ENCODE measurements at places on chromosomes 6 and 20.

DNA sequence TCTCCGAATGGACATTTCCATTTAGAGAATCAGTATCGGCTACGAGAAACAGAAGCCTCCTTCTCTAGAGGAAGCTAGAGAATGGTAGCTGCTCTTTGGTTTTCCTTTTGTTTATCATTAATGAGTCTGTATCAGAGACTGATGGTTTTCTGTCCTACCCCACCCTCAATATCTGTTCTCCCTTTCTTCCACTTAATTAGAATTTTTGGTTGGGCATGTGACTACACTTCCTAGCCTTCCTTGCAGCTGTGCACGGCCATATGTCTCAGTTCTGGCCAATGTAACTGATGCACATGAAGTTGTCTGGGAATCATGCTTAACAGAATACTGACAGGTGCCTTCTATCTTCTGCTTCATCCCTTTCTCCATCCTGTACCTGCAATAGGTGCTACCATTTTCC lies 19.0 kb downstream of the RNF24 start:
- no peaks in the 10 kb centered on the region for H3K27me3 ChIP-seq
- no peak overlapping the region for H3K4me3 ChIP-seq
- no peak for DNase-seq
- H3K27ac ChIP-seq = no peak overlapping the region
- H3K36me3 ChIP-seq = peaks cover 19% of the 10 kb centered on the region
- H3K4me1 ChIP-seq = no peaks in the 10 kb centered on the region

GRCh38 chr20:43901296-43901695 lies 13.4 kb upstream of the TOX2 start:
- no peaks in the 10 kb centered on the region for H3K27me3 ChIP-seq
- no peaks in the 10 kb centered on the region for H3K36me3 ChIP-seq
- DNase-seq = no peak
- H3K4me1 ChIP-seq = no peaks in the 10 kb centered on the region

- no peak overlapping the region for H3K4me3 ChIP-seq
- H3K27me3 ChIP-seq = no peaks in the 10 kb centered on the region
- no peaks in the 10 kb centered on the region for H3K36me3 ChIP-seq
- no peak for DNase-seq
Observed at GRCh38 chr20:9156529-9157280, 87.8 kb downstream of the PLCB4 start.

- no peak for DNase-seq
- no peak overlapping the region for H3K4me3 ChIP-seq
- no peaks in the 10 kb centered on the region for H3K36me3 ChIP-seq
- peaks cover 3% of the 10 kb centered on the region for H3K4me1 ChIP-seq
- no peaks in the 10 kb centered on the region for H3K27me3 ChIP-seq
- no peak overlapping the region for H3K27ac ChIP-seq
Observed at GRCh38 chr20:51272401-51272800, 249.5 kb upstream of the KCNG1 start.

GRCh38 chr6:169141671-169142537 lies 111.7 kb downstream of the THBS2 start:
- no peaks in the 10 kb centered on the region for H3K27me3 ChIP-seq
- no peak overlapping the region for H3K27ac ChIP-seq
- no peaks in the 10 kb centered on the region for H3K4me1 ChIP-seq
- DNase-seq = no peak
- no peaks in the 10 kb centered on the region for H3K36me3 ChIP-seq

GRCh38 chr20:56865055-56865454 lies 235.9 kb downstream of the TFAP2C start:
- DNase-seq = no peak
- H3K4me3 ChIP-seq = no peak overlapping the region
- H3K27ac ChIP-seq = no peak overlapping the region

DNA sequence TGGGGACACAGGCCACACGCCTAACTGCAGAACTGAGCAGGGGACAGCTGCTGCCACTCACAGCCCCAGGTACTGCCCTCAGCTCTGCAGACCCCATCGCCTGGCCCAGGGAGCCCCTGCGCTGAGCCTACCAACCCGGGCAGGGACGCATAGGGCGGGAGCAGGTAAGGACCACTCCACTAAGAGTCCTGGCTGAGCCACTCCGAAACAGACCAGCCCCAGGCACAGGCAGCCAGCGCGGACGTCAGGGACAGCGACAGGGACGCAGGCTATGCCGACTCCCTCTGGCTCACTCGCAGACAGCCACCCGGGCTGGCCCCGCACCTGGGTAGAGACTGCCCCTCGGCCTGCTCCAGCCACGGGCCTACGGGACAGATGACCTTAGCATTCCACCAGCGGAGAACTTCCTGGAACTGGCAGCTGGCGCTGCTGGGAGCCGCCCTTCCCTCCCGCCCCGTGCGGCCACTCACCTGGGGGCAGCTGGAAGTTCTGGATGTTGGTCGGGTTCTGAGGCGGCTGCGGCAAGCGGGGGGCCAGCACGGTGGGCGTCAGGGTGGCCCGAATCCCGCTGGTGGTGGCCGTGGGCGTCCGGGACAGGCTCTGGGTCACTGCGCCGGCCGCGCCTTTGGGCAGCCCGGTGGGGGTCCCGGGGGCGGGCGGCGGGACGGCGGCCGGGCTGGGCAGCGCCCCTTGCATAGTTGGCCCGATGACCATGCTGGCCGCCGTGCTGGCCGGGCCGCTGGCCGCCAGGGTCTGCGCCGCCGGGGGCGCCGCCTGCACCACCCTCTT lies 1.5 kb downstream of the TAF4 start:
- DNase-seq = peak; percentile 85
- H3K4me1 ChIP-seq = peaks cover 22% of the 10 kb centered on the region
- H3K27ac ChIP-seq = peak overlapping the region; percentile 72
- H3K36me3 ChIP-seq = peaks cover 27% of the 10 kb centered on the region
- peak overlapping the region; percentile 81 for H3K4me3 ChIP-seq

GRCh38 chr6:144528743-144529425 lies 243.7 kb downstream of the UTRN start:
- H3K27ac ChIP-seq = peak overlapping the region; percentile 3
- no peak overlapping the region for H3K4me3 ChIP-seq
- no peaks in the 10 kb centered on the region for H3K27me3 ChIP-seq
- peaks cover 10% of the 10 kb centered on the region for H3K4me1 ChIP-seq
- DNase-seq = peak; percentile 81

DNA sequence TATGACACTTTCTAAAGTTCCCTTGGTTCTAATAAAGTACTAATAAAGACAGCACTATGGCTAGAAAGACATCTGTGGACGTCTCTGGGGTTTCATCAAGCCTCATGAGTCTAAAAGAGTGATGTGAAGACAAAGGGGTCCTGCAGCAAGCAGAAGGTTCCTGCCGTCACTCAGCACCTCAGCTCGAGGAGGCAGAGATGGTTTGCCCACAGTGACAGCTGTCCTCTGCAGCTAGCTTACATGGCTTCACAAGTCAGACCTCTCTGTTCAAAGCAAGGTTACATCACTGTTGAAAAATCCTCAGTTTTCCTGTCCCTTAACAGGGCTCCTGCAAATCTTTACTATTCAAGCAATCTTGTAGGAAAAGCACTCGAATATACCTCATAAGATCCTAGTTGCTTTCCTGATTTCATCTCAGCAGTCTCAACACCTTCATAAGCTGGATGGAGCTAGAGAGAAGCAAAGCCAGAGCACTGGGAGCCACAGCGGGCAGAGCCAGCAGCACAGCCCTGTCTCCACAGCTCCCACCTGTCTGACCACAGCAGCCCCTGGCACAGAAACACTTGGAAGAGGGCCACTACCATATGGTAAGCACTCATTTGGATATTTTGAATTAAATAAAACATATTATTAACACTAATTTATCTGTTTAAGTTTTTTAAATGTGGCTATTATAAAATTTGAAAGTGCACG lies 202.3 kb downstream of the GMDS start:
- H3K4me3 ChIP-seq = no peak overlapping the region
- no peaks in the 10 kb centered on the region for H3K27me3 ChIP-seq
- no peaks in the 10 kb centered on the region for H3K4me1 ChIP-seq
- no peak overlapping the region for H3K27ac ChIP-seq
- no peaks in the 10 kb centered on the region for H3K36me3 ChIP-seq

- H3K36me3 ChIP-seq = no peaks in the 10 kb centered on the region
- no peak for DNase-seq
- no peak overlapping the region for H3K4me3 ChIP-seq
- H3K4me1 ChIP-seq = peaks cover 5% of the 10 kb centered on the region
- H3K27ac ChIP-seq = no peak overlapping the region
Observed at GRCh38 chr6:145406783-145407182, 328.5 kb downstream of the EPM2A start.

DNA sequence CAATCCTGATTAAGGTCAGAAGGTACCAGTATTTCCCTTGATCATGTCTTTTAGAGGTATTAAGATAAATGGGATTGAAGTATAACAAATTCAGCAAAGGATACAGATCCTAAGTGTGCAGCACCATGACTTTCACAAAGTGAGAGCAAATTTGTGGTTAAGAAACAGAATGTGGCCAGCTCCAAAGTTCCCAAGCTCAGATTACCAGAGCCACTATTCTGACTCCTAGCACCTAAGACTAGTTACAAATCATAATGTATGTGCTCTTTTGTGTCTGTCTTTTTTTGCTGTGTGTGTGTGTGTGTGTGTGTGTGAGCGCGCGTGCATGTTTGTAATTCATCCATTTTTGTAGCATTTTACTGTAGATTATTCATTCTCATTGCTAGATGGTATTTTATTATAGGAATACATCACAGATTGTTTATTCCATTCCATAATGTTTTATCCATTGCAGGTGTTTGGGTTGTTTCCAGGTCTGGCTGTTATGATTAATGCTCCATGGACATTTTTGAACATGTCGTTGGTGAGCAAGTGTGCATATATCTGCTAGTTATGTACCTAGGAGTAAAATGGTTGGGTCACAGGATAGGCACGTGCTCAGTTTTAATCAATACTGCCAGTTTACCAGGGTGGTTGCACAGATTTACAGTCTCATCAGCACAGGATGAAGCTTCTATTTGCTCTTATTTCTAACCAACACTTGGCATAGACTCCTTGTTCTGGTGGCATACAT lies 314.0 kb upstream of the JAG1 start:
- no peak for DNase-seq
- H3K27ac ChIP-seq = no peak overlapping the region
- no peak overlapping the region for H3K4me3 ChIP-seq
- H3K36me3 ChIP-seq = no peaks in the 10 kb centered on the region
- H3K4me1 ChIP-seq = no peaks in the 10 kb centered on the region
- H3K27me3 ChIP-seq = no peaks in the 10 kb centered on the region

- DNase-seq = no peak
- H3K4me3 ChIP-seq = no peak overlapping the region
Observed at GRCh38 chr6:101296169-101296960, 97.1 kb upstream of the GRIK2 start.

- DNase-seq = peak; percentile 65
Observed at GRCh38 chr6:37020381-37020780, 14.9 kb downstream of the FGD2 start.

GRCh38 chr6:7819431-7820015 lies 91.1 kb downstream of the TXNDC5 start:
- no peaks in the 10 kb centered on the region for H3K36me3 ChIP-seq
- H3K4me3 ChIP-seq = no peak overlapping the region
- peaks cover 97% of the 10 kb centered on the region for H3K27me3 ChIP-seq
- DNase-seq = no peak
- no peak overlapping the region for H3K27ac ChIP-seq

GRCh38 chr6:166470029-166470862 lies 87.5 kb upstream of the MPC1 start:
- H3K36me3 ChIP-seq = no peaks in the 10 kb centered on the region
- no peaks in the 10 kb centered on the region for H3K4me1 ChIP-seq
- DNase-seq = no peak
- H3K27ac ChIP-seq = no peak overlapping the region

- H3K27ac ChIP-seq = no peak overlapping the region
- H3K4me3 ChIP-seq = no peak overlapping the region
- DNase-seq = peak; percentile 19
- no peaks in the 10 kb centered on the region for H3K36me3 ChIP-seq
- H3K27me3 ChIP-seq = no peaks in the 10 kb centered on the region
Observed at GRCh38 chr20:58744836-58745235, 52.2 kb downstream of the NPEPL1 start.

- no peaks in the 10 kb centered on the region for H3K27me3 ChIP-seq
- no peak overlapping the region for H3K27ac ChIP-seq
- H3K4me3 ChIP-seq = no peak overlapping the region
- peaks cover 8% of the 10 kb centered on the region for H3K36me3 ChIP-seq
Observed at GRCh38 chr20:4967752-4968477, 33.4 kb downstream of the SLC23A2 start.

DNA sequence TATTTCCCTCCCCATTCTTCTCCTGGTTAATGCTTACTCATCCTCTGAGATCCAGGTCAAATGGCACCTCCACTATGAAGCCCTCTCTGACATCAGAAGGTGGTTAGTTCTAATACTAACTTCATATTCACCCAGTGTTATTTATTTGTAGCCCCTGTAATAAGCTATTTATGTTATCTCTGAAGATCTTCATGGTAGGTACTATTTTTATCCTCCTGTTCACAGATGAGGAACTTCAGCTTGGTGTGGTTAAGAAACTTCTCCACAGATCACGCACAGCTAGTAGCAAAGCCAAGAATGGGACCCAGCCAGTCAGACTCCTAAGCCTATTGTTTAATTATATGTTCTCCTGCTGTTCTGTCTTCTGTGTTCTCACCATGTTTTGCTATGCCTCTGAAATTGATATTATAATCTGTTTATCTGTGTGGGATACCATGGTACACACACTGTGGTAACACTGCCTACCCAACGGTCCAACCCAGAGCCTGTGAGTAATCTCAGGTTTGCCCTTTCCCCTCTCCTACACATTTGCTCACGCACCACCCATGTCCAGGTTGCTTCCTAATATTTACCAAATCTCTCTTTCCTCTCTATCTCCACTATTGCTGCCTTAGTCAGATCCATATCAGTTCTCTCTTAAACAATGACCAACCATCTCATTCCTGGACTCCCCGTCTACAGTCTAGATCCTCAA lies 98.4 kb downstream of the IPCEF1 start:
- DNase-seq = no peak
- H3K36me3 ChIP-seq = no peaks in the 10 kb centered on the region
- H3K27me3 ChIP-seq = no peaks in the 10 kb centered on the region
- H3K4me1 ChIP-seq = no peaks in the 10 kb centered on the region
- H3K4me3 ChIP-seq = no peak overlapping the region

GRCh38 chr6:69816026-69816425 lies 19.2 kb upstream of the LMBRD1 start:
- H3K4me3 ChIP-seq = no peak overlapping the region
- H3K27ac ChIP-seq = no peak overlapping the region
- H3K27me3 ChIP-seq = no peaks in the 10 kb centered on the region

GRCh38 chr20:62668441-62669027 lies 26.2 kb downstream of the SLCO4A1 start:
- H3K36me3 ChIP-seq = no peaks in the 10 kb centered on the region
- H3K27me3 ChIP-seq = no peaks in the 10 kb centered on the region
- no peak overlapping the region for H3K4me3 ChIP-seq
- DNase-seq = peak; percentile 94
- H3K4me1 ChIP-seq = no peaks in the 10 kb centered on the region

- H3K4me1 ChIP-seq = no peaks in the 10 kb centered on the region
- H3K4me3 ChIP-seq = no peak overlapping the region
- H3K27ac ChIP-seq = no peak overlapping the region
- no peaks in the 10 kb centered on the region for H3K27me3 ChIP-seq
- DNase-seq = peak; percentile 48
Observed at GRCh38 chr6:120852293-120852849, 481.9 kb downstream of the TBC1D32 start.

GRCh38 chr20:10005885-10006284 lies 28.9 kb upstream of the ANKEF1 start:
- no peaks in the 10 kb centered on the region for H3K27me3 ChIP-seq
- H3K4me1 ChIP-seq = peaks cover 10% of the 10 kb centered on the region
- H3K4me3 ChIP-seq = no peak overlapping the region
- H3K36me3 ChIP-seq = no peaks in the 10 kb centered on the region

Data from endodermal cell (in vitro differentiated cells).